ENCODE measurements at places on chromosomes 1 and 21.

GRCh38 chr1:243375596-243375995 is 119.8 kb downstream of the SDCCAG8 start:
- DNase-seq = no peak

DNA sequence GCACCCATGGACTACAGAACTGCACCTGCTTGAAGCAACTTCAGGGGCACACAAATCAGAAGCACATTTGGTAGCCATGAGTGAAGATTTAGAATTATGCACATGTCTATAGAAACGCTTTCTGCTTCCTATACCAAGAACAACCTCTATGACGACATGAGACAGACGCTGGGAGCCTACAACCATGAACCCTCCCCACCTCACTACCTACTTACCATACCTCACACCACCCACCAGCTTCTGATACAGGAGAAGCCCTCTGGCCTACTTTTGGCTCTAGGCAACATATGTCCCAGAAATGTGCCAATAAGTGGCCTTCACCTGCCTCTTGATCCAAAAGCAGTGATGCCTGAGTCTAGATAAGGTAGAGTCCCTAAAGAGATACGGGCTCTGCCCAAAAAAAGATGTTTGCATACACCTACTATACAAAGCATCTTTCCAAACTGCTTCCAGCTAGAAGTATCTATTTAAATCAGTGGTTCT is 58.5 kb downstream of the SLC45A1 start:
- no peak for DNase-seq

DNA sequence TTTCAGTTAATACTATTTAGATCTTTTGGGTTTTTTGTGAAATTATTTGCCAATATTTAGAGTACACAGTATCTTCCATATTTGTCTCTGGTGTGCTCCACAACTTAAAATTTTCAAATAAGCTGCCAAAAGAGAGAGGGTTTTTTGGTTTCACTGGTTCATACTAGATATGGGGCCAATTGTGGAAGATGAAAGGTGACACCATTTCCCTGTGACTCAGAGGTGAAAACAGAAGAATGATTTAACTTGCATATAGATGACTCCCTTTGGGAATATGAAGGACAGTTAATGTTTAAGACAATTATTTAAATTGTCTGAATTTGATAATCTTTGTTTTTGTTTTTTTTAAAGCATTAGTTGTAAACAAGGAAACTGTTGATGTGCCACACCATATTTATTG is 37.5 kb downstream of the IVNS1ABP start:
- no peak for DNase-seq

GRCh38 chr1:40096646-40096976 is 441 bp downstream of the PPT1 start:
- DNase-seq = no peak
